Activated naive CD8-positive, alpha-beta T cell treated with anti-CD3 and anti-CD28 coated beads, Interleukin-2, amount 10 ng/mL, durations not matched to agents 7 days and 5 days (primary cell): ENCODE measurements at places on chromosomes 3 and 15. TPM values are rescaled to one million over a fixed set of nuclear protein-coding genes. Genes with fewer than 3 reads are reported as not detected.

GRCh38 chr3:115388811-115389210 lies 234.5 kb upstream of the GAP43 start:
- peaks cover 1% of the 10 kb centered on the region for H3K4me1 ChIP-seq
- no peak overlapping the region for H3K27ac ChIP-seq
- DNase-seq: no peak
- no peaks in the 10 kb centered on the region for H3K36me3 ChIP-seq
- H3K27me3 ChIP-seq: peaks cover 7% of the 10 kb centered on the region

- H3K27ac ChIP-seq: peak overlapping the region; percentile 62
- H3K36me3 ChIP-seq: peaks cover 36% of the 10 kb centered on the region
- peaks cover 50% of the 10 kb centered on the region for H3K4me1 ChIP-seq
- no peak for DNase-seq
- no peaks in the 10 kb centered on the region for H3K27me3 ChIP-seq
Observed at GRCh38 chr3:49417516-49418120, 4.7 kb downstream of the AMT start.

Gene SERPINI2
- total RNA-seq: not detected

GRCh38 chr3:5162102-5162501 lies 25.4 kb upstream of the EDEM1 start:
- no peak for DNase-seq
- no peak overlapping the region for H3K27ac ChIP-seq
- H3K4me1 ChIP-seq: peaks cover 20% of the 10 kb centered on the region
- no peaks in the 10 kb centered on the region for H3K27me3 ChIP-seq

Gene SEMA3B
- 1.0 TPM for total RNA-seq

- H3K27ac ChIP-seq: no peak overlapping the region
- no peak for DNase-seq
- no peak overlapping the region for H3K4me3 ChIP-seq
- H3K27me3 ChIP-seq: no peaks in the 10 kb centered on the region
- H3K4me1 ChIP-seq: no peaks in the 10 kb centered on the region
Observed at GRCh38 chr3:13689373-13690260, 140.7 kb downstream of the FBLN2 start.

Gene GOLGA6B
- not detected for total RNA-seq

Gene GABRB3
- total RNA-seq: not detected

Gene CPLX3
- total RNA-seq: 0.28 TPM

Gene DLEC1
- 3.7 TPM for total RNA-seq

- DNase-seq: no peak
- peak overlapping the region; percentile 79 for H3K4me3 ChIP-seq
- H3K4me1 ChIP-seq: peaks cover 16% of the 10 kb centered on the region
- peaks cover 83% of the 10 kb centered on the region for H3K27me3 ChIP-seq
- H3K36me3 ChIP-seq: no peaks in the 10 kb centered on the region
Observed at GRCh38 chr3:128486205-128486628, 6.8 kb downstream of the GATA2 start.
